Type B pancreatic cell (in vitro differentiated cells): ENCODE measurements at places on chromosomes 2 and 18. TPM values are rescaled to one million over a fixed set of nuclear protein-coding genes. Genes with fewer than 3 reads are reported as not detected.

The CRYGD gene
- not detected in 2 replicates for total RNA-seq

The FOXI3 gene
- 1.1 and 2.2 TPM in 2 replicates for total RNA-seq

- peak; percentile 71 for DNase-seq
These were observed 191.8 kb downstream of the FTCDNL1 start for GRCh38 chr2:199659207-199659606.

DNA sequence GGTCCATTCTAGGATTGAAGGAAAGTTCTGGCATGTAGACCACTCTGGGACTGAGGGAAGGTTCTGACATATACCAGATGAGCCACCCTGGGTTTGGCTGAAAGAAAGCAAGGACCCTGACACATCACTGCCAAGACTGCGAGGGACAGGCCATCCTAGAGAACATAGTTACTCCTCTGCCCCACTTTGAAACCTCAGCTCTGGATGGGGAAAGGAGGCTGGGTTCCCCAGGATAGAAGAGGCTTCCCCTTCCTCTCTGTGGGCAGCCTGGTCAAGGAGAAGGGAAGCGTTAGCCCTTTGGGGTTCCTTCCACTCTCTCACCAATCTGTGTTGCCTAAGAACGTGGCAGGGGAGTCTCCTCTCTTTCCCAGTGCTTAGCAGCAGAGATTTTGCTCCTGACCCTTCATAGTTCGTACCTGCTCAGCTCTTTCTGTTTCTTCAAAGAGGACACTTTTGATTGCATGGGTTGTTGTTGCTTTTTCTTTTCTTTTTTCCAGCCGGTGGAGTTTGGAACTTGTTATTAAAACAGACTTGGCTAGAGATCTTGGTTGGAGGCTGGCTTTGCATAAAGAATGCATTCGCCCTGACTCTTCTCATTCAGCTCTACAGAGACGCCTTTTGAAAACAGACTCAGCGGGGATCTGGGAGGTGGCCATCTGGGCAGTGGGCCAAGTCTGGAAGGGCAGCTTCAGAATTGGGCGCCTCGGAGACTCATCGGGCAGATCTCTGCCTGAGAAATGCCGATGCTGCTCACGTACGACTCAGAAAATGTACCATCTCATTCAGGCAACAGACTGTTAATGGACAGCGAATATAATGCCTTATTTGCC, 166.1 kb downstream of the CLIP4 start:
- DNase-seq: no peak

The NMUR1 gene
- total RNA-seq: 0.10 TPM in 2 replicates

- DNase-seq: peak; percentile 55
These were observed 145.9 kb downstream of the RTP5 start for GRCh38 chr2:242015108-242016065.

GRCh38 chr18:53909668-53910067, 314.8 kb downstream of the MBD2 start:
- DNase-seq: no peak

DNA sequence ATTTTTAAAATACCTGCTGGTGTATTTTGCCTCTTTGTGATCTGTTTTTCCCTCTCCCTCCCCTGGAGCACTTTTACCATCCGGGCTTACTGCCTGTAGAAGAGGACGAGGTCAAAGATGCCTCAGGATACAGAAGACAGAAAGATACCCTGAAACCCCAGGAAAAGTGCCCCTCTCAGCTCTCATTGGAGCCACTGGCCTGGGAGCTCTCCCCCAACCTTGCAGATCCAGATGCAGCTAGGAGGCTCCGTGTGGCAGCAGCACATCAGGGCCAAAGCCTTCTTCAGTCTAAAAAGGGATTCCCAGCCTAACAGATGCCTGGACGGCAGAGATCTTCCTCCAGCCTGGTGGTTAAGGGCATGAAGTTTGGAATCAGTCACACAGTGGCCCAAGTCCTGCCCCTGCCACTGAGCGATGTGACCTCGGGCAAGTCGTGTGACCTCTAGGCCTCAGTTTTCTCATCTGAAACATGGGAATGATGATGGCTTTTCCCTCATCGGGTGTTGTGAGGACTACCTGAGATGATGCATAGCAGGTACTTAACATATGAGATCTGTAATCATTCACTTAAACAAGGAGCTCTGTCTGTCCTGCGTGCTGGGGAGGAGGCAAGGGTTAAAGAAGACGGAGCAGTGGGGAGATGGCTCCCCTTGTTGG, 239.4 kb downstream of the DYSF start:
- DNase-seq: no peak

DNA sequence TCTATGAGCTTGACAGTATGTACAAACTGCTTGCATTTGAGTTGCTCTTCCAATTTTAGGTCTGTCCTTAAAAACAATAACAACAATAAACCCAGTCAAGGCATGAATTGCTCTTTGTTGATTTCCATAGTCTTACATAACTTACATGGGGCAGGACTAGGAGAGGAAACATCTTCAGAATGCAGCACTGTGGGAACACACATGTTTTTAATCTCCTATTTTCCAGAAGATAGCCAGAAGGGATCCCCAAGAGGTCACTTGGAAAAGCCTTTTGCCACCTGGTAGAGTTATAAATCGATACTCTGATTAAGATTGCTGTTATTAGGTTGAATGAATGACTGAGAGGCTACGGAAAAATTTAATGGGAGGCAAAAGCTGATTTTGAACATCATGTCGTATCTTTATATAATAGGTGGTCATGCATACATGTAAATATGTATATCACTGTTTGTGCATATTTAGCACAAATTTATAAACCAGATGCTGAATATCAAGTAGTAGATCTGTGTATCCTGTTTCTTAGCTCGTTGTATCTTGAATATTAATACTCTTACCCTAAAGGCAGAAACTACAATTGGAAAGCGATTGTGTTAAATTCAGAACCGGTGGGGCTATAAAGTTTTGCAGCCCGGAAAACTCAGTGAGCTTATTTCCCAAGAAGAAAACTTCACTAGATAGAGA, 479.4 kb upstream of the TCF4 start:
- no peak for DNase-seq

DNA sequence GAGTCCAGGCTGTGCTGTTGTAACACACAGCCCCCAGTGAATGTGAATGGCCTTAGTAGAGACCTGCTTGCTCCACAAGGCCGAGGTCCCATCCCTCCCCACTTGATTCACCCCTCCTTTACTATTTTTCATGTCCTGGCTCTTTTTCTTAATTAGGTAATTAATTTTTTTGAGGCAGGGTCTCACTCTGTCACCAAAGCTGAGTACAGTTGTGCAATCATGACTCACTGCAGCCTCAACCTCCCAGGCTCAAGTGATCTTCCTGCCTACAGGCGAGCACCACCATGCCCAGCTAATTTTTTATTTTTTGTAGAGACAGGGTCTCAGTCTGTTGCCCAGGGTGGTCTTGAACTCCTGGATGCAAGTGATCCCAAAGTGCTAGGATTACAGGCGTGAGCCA, 19.3 kb downstream of the FBLN7 start:
- DNase-seq: no peak

- DNase-seq: no peak
These were observed 73.4 kb downstream of the DPP10 start for GRCh38 chr2:114515882-114516281.

- no peak for DNase-seq
These were observed 163.5 kb downstream of the MC4R start for GRCh38 chr18:60209042-60209441.

The EVX2 gene
- 0.10 TPM in 1 of 2 replicates, not detected in the other for total RNA-seq

The RTP5 gene
- not detected in 2 replicates for total RNA-seq

GRCh38 chr2:127153691-127154158, 46.8 kb upstream of the BIN1 start:
- DNase-seq: peak; percentile 47

The CCDC74B gene
- total RNA-seq: 10.3 and 15.4 TPM in 2 replicates

DNA sequence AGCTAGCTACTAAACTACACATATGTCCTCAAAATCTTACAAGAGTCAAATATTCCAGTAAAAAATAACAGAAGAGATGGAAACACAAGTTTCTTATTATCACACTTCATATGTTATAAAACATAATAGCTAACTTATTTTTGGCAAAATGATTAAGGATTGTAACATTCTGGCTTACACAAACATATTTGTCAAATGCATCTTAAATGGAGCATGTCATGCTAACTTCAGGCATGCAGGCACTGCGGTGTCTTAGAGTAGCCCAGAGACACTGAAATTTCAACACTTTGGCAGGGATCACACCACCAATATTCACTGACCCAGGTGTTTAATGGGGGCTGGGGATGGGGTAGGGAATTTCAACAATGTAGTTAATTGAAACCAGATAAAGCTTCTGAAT, 51.6 kb downstream of the LDAH start:
- no peak for DNase-seq

- DNase-seq: no peak
These were observed 73.4 kb upstream of the CHAC2 start for GRCh38 chr2:53694096-53694771.

- DNase-seq: no peak
These were observed 63.6 kb downstream of the ASXL2 start for GRCh38 chr2:25814681-25815080.

DNA sequence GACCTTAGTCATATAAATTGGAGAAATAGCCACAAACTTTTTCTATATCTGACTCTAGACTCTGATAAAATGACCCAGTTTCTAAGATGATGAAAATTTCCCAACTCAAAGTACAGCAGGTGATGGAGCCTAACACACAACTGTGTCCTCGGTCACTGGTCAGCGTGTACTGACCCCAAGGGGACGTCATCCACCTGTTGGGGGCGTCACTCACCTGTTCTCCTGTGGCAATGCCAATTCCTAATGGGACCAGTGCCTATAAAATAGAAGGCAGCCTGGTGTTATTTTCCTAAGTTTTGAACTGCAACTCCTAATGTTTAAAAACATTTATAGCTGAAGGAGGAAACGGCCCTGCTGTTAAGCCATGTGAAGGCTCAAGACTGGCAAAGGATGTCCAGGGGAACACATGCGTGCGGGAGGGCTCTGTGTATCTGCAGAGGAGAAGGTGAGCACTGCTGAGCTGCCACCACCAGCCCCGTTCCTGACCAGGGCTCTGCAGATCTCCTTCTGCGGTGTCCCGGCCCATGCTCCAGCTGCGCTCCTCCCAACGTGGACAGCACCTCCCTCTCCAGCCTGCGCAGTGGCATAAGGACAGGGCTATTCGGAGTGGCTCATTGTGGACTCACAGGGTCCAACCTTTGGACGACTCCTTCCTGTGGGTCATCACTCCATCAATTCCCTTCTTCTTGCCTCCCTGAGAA, 21.2 kb downstream of the TYMS start:
- DNase-seq: no peak

DNA sequence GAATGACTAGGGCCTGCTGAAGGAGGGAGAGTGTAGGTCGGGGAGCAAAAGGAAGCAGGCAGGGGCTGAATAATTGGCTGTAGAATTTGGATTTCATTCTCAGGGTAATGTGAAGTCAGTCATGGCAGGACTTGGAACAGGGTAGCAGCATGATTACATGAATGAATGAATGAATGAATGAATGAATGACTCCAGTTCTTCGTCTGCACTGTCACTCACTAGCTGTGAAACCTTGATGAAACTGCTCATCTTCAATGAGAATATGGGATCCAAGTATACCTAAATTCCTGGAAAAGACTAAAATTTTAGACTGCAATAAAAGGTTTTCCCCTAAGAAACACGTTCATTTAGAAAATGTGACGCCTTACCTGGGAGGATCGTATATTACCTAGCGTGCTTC, 3.0 kb upstream of the RND3 start:
- DNase-seq: no peak

DNA sequence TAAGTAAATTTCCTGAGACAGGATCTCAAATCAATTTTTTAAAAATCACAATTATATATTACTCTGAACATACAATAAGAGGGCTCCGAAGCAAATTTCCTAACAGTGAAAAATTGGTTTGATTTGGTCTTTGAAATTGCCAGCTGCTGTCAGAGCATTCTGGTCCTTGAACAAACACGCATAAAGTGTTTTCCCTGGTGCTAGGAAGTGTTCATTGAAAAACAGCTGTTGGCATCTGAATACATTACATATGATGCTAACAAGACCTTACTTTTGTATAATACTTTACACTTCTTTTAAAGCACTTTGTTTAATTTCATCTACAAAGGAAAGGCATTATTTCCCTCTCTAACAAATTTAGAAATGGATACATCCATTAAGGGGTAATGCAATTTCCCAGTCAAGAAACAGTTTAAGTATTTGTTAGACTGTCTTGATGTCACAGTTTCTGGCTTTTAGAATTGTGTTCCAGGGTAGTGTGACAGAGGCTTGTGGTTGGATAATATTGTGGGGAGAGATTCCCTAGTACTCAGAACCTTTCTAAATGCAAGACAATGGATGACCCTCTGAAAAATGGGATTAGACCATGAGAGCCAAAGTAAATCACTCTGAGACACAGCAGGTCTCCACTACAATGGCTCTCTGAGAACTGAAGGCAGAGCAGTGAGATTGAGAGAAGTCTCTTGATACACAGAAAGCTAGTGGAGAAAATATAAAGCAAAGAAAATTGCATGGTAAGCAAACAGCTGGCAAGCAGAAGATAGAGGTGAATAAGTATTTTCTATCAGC, 299.0 kb downstream of the TRIB2 start:
- DNase-seq: no peak

The TP53I3 gene
- 63.4 and 74.0 TPM in 2 replicates for total RNA-seq

- DNase-seq: no peak
These were observed 26.7 kb upstream of the CD226 start for GRCh38 chr18:69974365-69974764.

- DNase-seq: no peak
These were observed 60.3 kb upstream of the IGFBP2 start for GRCh38 chr2:216572582-216573578.

The ACOXL gene
- 1.4 and 10.7 TPM in 2 replicates for total RNA-seq

DNA sequence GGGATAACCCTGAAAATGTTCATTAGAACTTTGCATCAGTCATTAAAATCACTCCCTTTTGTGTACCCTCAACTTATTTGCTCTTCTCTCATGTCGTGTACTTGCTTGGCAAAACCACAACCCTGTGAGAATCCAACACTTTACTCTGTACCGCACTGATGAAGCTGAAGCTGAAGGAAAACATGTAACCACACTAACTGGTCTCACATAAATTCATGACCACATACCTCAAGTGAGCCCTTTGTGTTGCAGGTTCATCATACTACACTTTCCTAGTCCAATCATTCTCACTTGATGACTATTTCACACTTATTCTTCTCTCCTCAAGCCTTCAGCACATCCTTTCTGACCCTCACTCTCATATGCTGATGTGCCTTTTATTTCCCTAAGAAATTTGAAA, 175.4 kb downstream of the DPP4 start:
- DNase-seq: no peak
